ENCODE measurements at places on chromosomes 16 and 17. TPM values are rescaled to one million over a fixed set of nuclear protein-coding genes. Genes with fewer than 3 reads are reported as not detected.

The CCL11 gene
- total RNA-seq, result not detected

The ACSM5 gene
- total RNA-seq, result not detected

The AATK gene
- total RNA-seq, result 15.2 TPM

The TBX6 gene
- total RNA-seq, result 2.7 TPM

The GNGT2 gene
- not detected for total RNA-seq

The KRTAP1-5 gene
- not detected for total RNA-seq

The TNFRSF17 gene
- not detected for total RNA-seq

The NLGN2 gene
- total RNA-seq, result 88.0 TPM

The NLRC5 gene
- total RNA-seq, result 1.8 TPM

The CACNG5 gene
- total RNA-seq, result not detected

Measured in mesothelial cell of epicardium (in vitro differentiated cells).